Sigmoid colon (tissue), 7 donors: ENCODE measurements at places on chromosomes 2 and 18. TPM values are rescaled to one million over a fixed set of nuclear protein-coding genes. Genes with fewer than 3 reads are reported as not detected.

Gene SFT2D3
- 6.5 TPM for polyA plus RNA-seq

Gene GULP1
- polyA plus RNA-seq, result 3.5 TPM

Gene IL1R2
- polyA plus RNA-seq, result 24.6 TPM

Gene CKAP2L
- polyA plus RNA-seq, result 3.0 TPM

Gene BCL2
- polyA plus RNA-seq, result 9.7 TPM

Gene KCNJ13
- 0.03 TPM for polyA plus RNA-seq

Gene IL1F10
- polyA plus RNA-seq, result not detected

Gene OTOS
- not detected for polyA plus RNA-seq

Gene TEKT4
- not detected for polyA plus RNA-seq

Gene MEP1B
- polyA plus RNA-seq, result 1.8 TPM

Gene HMSD
- 0.54 TPM for polyA plus RNA-seq

Gene STPG4
- polyA plus RNA-seq, result not detected

Gene RNF152
- 9.6 TPM for polyA plus RNA-seq

Gene ZAP70
- 28.0 TPM for polyA plus RNA-seq

Gene FBLN7
- polyA plus RNA-seq, result not detected

Gene PKP4
- polyA plus RNA-seq, result 22.1 TPM

Gene SLC8A1
- 0.60 TPM for polyA plus RNA-seq

Gene PRADC1
- 30.3 TPM for polyA plus RNA-seq

Gene COLEC11
- 1.3 TPM for polyA plus RNA-seq

Gene VAMP8
- 441 TPM for polyA plus RNA-seq

Gene CD8B
- 1.2 TPM for polyA plus RNA-seq

Gene AMER3
- polyA plus RNA-seq, result 0.28 TPM

Gene CCDC68
- polyA plus RNA-seq, result 16.3 TPM

Gene CFAP53
- not detected for polyA plus RNA-seq

Gene NPAS2
- polyA plus RNA-seq, result 40.2 TPM

Gene AFG3L2
- 55.7 TPM for polyA plus RNA-seq

Gene ALPG
- not detected for polyA plus RNA-seq

Gene TLX2
- not detected for polyA plus RNA-seq

Gene FAM237A
- not detected for polyA plus RNA-seq

Gene RSAD2
- 22.3 TPM for polyA plus RNA-seq

Gene C2orf15
- 2.5 TPM for polyA plus RNA-seq

Gene RAX
- not detected for polyA plus RNA-seq
